SW480 (cell line): ENCODE measurements at places on chromosomes 1 and 21.
A peak's percentile ranks its signal among the peaks of the same experiment; 100 is the strongest.

- DNase-seq = no peak
Observed at GRCh38 chr1:180311011-180311730, 81.1 kb downstream of the LHX4 start.

GRCh38 chr1:229585338-229585737 is 26.8 kb upstream of the ABCB10 start:
- no peak for DNase-seq

- DNase-seq = no peak
Observed at GRCh38 chr1:6864166-6864565, 78.9 kb downstream of the CAMTA1 start.

DNA sequence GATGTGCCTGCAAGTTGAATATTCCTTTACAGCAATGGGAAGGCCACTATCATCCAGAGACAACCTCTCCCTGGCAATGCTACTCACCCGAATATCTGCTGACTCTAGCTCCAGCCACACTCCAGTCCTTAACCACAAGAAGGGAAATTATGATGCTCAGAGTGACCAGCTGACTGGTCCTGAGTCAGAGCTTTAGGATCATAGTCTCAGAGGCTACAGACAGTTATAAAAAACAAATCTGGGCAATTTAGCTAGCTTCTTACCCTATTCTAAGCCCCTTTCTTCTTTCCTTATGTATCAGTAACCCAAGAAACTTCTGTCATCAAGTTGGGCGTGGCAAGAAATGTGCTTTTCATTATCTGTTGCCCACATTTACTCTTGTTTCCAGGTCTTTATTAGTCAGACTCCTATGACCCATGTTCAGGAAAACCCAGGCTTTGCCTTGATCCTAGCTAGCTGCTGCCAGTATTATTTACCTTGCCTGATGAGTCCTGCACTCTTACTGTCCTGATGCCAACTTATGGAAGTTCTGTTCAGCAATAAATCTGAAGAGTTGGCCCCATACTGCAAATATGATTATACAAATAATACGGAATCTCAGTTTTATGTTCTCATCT is 207.0 kb downstream of the TTLL7 start:
- DNase-seq = peak; percentile 2

GRCh38 chr1:37175666-37176215 is 141.4 kb upstream of the GRIK3 start:
- DNase-seq = no peak
